Pancreas (tissue), 10 donors: ENCODE measurements at places on chromosomes 7 and 10. TPM values are rescaled to one million over a fixed set of nuclear protein-coding genes. Genes with fewer than 3 reads are reported as not detected.

DNA sequence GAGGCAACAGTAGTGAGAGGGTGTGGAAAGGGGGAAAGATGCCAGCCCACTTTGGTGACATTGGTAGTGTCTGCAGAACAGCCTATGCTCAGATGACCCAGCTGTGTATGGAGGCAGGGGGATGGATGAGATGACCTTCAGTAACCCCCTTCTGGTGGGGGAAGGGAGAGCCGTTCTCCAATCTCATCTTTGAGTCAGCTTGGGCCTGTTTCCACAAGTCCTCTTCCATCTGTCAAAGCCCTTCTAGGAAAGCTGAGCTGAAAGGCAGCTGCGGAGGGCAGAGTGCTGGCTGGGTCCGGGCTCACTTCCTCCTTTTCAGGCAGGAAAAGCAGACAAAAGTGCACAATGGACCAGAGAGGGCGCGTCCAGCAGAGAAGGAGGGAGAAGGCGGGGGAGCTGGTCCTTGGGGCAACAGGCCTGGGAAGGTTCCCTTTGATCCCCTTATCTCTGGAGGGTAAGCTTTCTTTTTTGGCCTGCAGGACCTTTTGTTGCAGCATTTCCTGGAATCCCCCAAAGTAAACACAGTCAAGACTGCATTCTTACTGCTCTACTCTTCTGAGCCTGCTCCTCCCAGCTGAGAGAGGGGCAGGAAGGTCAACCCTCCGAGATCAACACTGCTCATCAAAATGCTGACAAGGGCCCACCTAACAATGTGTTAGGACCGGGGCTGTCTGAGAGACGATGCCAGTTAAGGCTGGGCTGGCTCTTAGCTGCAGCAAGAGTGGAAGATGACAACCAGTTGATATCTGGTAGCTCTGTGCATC, 1.2 kb upstream of the LRMDA start:
- peak overlapping the region; percentile 88 for H3K27ac ChIP-seq
- DNase-seq = peak; percentile 75
- H3K4me3 ChIP-seq = no peak overlapping the region
- H3K36me3 ChIP-seq = no peaks in the 10 kb centered on the region

DNA sequence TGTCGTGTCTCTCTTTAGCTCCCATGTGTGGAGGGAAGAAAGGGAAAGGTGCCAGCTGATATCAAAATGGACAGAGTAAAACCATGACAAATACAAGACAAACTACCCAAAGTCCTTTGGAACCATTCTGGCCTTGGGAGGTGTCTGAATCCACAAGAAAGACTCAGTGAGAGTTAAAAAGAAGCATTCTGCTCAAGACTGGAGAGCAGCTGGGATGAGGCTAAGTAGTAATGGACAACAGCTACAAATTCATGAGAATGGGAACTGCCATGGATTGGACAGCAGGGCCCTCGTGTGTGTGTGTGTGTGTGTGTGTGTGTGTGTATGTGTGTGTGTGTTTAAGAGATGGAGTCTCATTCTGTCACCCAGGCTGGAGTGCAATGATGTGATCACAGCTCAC, 39.6 kb upstream of the MYL10 start:
- H3K27ac ChIP-seq = no peak overlapping the region
- no peaks in the 10 kb centered on the region for H3K27me3 ChIP-seq
- H3K4me3 ChIP-seq = no peak overlapping the region
- no peaks in the 10 kb centered on the region for H3K36me3 ChIP-seq
- H3K4me1 ChIP-seq = no peaks in the 10 kb centered on the region
- DNase-seq = no peak

GRCh38 chr7:115230882-115231571, 309.1 kb downstream of the MDFIC start:
- no peaks in the 10 kb centered on the region for H3K36me3 ChIP-seq
- no peaks in the 10 kb centered on the region for H3K4me1 ChIP-seq
- no peak overlapping the region for H3K4me3 ChIP-seq
- no peak overlapping the region for H3K27ac ChIP-seq
- no peak for DNase-seq

TEX47 gene
- polyA plus RNA-seq = not detected

GRCh38 chr7:138935465-138936011, 45.7 kb downstream of the KIAA1549 start:
- no peak for DNase-seq
- H3K36me3 ChIP-seq = no peaks in the 10 kb centered on the region
- peaks cover 6% of the 10 kb centered on the region for H3K4me1 ChIP-seq
- no peak overlapping the region for H3K4me3 ChIP-seq
- H3K27ac ChIP-seq = no peak overlapping the region

GRCh38 chr7:112646783-112647182, 143.4 kb downstream of the TMEM168 start:
- H3K27ac ChIP-seq = no peak overlapping the region
- no peaks in the 10 kb centered on the region for H3K36me3 ChIP-seq
- DNase-seq = no peak
- H3K4me3 ChIP-seq = no peak overlapping the region

- H3K27ac ChIP-seq = no peak overlapping the region
- DNase-seq = no peak
- H3K4me3 ChIP-seq = no peak overlapping the region
- H3K4me1 ChIP-seq = no peaks in the 10 kb centered on the region
- no peaks in the 10 kb centered on the region for H3K36me3 ChIP-seq
- H3K27me3 ChIP-seq = no peaks in the 10 kb centered on the region
Observed at GRCh38 chr10:123687758-123688157, 21.6 kb downstream of the GPR26 start.
